Type B pancreatic cell (in vitro differentiated cells): ENCODE measurements at places on chromosomes 16 and 17. TPM values are rescaled to one million over a fixed set of nuclear protein-coding genes. Genes with fewer than 3 reads are reported as not detected.
A peak's percentile ranks its signal among the peaks of the same experiment; 100 is the strongest.

DNA sequence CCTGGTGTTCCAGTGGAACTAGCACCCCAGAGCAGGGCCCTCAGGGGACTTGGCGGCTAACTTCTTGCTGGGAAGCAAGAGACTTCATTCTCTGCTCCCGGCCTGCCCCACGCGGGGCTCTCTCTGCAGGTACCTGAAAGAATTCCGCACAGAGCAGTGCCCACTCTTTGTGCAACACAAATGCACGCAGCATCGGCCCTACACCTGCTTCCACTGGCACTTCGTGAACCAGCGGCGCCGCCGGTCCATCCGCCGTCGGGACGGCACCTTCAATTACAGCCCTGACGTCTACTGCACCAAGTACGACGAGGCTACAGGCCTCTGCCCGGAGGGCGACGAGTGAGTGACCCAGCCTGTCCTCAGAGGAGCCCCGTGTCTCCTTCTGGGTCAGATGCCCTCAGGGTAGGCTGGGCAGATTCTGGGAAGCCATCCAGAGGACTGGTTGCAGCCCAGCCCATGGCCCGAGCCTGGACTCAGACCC, 25.1 kb downstream of the UNK start:
- no peak for DNase-seq

DNA sequence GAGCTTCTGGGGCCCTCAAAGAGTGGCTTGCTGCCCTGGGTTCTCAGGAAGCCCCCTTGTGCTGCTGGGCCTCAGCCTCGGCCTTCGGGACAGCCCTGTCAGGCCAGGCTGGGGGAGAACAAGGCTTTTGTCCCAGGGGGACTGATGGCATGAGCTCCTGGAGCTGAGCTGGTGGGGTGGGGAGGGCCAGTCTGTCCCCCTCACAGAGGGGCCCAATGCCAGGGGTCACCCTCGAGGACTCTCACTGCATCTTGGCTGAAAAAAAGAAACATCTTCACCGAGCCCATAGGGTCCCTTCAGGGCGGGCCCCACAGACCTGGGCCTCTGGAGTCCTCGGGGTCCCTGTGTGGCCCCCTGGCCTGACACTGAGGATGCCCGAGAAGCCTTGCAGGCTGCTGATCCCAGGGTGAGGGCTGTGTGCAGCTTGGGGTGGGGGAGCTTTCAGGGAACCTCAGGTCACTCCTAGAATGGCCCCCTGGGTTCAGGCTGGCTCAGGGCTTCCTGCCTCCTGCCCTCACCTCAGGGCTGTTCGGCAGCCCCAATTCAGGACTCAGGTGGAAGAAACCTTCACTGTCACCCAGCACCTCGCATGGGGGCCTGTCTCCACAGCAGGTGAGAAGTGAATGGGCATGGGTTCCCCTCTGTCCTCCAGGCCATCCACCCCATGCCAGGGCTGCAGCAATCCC, 90.5 kb downstream of the TNFRSF13B start:
- DNase-seq, result no peak

DNA sequence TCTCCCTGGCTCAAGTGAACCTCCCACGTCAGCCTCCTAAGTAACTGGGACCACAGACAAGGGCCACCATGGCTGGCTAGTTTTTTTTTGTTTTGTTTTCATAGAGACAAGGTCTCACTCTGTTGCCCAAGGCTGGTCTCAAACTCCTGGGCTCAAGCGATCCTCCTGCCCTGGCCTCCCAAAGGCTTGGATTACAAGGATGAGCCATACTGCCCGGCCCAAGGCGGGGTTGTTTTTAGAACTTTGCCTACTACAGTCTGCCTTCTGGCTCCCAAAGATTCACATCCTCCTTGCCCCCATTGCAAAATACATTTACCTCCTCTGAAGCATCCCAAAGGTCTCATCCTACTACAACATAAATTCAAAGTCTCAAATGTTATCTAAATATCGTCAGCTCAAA, 49.5 kb upstream of the PHOSPHO1 start:
- DNase-seq, result no peak

DNA sequence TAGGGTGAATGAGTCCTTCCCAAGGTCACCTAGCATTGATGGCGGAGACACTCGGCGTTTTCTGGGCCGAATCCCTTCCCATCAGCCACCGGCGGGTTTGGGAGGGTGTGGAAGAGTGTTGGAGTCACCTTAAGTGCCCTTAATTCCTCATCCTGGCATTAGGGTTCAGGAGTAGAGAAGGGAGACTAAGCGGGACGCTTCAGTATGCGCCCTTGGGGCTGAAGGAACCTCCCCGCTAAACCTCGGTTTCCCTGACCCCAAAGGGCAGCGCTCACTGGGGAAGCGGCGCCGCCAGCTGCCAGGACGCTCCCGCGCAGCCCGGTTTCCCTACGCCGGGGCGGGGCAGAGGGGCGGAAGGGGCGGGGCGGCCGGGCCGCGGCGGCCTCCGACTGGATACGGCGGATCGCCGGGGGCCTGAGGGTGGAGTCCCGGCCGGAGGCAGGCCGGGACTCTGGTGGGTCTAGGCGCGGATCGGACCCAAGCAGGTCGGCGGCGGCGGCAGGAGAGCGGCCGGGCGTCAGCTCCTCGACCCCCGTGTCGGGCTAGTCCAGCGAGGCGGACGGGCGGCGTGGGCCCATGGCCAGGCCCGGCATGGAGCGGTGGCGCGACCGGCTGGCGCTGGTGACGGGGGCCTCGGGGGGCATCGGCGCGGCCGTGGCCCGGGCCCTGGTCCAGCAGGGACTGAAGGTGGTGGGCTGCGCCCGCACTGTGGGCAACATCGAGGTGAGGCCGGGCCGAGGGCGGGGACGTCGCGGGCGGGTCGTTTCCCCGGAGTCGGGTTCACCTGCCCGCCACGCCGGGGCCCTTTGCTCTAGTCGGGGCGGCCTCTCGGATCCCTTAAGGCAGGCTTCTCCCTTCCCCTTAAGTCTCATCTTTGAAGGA, at the start of gene DHRS11:
Gene DHRS11 (plus strand): TSS at position 446 of the 882 bp plus-strand sequence. CDS start 131 bp downstream, at position 577.
- DNase-seq, result peak; percentile 86

GRCh38 chr17:57604771-57605674, 140.1 kb downstream of the CCDC182 start:
- DNase-seq, result no peak

GRCh38 chr16:50537533-50538290, 10.5 kb upstream of the NKD1 start:
- no peak for DNase-seq

GRCh38 chr17:68606451-68607307, 5.5 kb upstream of the FAM20A start:
- no peak for DNase-seq

- DNase-seq, result no peak
These were observed 7.5 kb downstream of the ASPSCR1 start for GRCh38 chr17:81984773-81985410.

- no peak for DNase-seq
These were observed 2.7 kb downstream of the PLEKHH3 start for GRCh38 chr17:42673885-42674754.

- no peak for DNase-seq
These were observed 743.1 kb downstream of the KCNJ18 start for GRCh38 chr17:22435231-22435974.

TEX19 gene
- total RNA-seq, result 0.14 TPM in 1 of 2 replicates, not detected in the other

NECAB2 gene
- total RNA-seq, result 1.5 and 6.5 TPM in 2 replicates

FASN gene
- 228 and 326 TPM in 2 replicates for total RNA-seq
